ENCODE measurements at places on chromosomes 11 and 22.

DNA sequence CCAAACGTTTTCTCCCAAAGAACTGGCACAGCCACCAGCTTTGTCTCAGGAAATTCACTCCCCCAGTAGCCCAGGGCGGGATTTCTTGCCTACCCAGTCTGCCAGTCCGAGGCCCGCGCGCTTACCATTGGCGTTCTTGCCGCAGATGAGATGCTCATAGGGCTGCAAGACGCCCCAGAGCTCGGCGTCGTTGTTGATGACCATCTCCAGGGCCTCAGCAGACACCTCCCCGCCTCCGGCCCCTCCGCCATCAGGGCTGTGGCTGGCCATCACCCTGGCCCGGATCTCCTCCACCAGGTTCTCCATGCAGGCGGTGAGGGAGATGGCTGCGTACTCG lies 1.3 kb downstream of the ABTB2 start:
- no peak for DNase-seq

- DNase-seq: no peak
These were observed 11.3 kb upstream of the ETS1 start for GRCh38 chr11:128598506-128599150.

GRCh38 chr11:46090375-46090774 lies 30.9 kb downstream of the PHF21A start:
- no peak for DNase-seq

- DNase-seq: no peak
These were observed 34.9 kb downstream of the ST3GAL4 start for GRCh38 chr11:126390272-126390867.

DNA sequence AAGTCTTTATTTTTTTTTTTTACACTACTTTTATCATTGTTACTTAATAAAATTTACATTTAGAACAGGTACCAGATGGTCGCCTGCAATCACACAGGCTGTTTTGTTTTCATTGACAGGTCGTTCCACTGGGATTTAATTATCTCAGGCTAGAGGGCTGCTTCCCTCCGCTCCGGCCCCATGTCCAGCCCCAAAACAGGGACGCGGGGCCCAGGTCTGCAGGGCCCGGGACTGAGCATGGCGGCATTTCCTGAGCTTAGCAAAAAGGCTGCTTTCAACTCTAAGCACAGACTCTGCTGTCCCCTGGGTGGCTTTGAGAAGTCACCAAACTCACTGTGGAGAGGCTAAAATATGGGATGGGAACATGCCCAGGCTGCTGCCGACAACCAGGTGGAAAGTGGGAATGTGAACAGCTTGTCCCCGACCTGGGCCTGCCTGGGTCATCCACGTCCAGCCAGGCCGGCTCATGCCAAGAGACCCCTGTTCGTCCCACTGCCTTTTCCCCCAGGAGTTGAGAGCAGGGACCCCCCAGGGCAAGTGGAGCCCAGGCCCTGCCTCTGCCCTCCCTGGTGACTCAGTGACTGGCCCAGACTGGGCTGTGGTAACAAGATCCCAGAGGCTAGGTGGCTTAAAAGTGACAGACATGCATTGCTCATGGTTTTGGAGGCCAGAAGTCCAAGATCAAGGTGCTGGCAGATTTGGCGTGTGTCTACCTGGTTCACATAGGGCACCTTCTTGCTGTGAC lies 150.0 kb downstream of the SHANK2 start:
- DNase-seq: no peak

DNA sequence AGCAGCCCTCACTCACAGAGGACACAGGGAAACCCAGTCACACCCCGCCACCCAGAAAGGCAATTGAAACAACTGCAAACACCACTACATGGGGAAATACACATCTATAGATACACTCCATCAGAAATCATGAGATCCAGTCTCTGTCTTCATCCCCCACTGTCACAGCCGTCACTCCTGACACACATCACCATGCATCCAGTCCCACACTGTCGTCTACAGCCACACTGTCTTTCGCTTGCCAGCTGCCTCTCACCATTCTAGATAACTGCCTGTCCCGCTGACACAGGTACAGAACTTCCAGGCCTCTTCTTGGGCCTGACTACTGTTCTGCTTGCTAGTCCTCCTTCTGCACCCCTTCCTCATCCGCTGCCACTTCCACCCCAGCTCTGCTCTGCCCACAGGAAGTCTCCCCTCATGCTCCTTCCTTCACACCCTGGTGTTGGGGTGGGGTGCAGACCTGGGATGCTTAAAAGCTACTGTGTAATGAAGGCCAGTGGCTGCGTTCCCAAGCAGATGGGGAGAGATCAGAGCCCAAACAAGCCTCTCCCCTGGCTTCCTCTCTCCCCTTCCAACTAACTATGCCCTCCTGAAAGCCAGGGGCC lies 42.6 kb downstream of the SLC22A12 start:
- DNase-seq: no peak
